ENCODE measurements at places on chromosomes 6 and 20. TPM values are rescaled to one million over a fixed set of nuclear protein-coding genes. Genes with fewer than 3 reads are reported as not detected.

- peak; percentile 49 for DNase-seq
Observed at GRCh38 chr6:42086046-42087035, 36.0 kb downstream of the TAF8 start.

Gene CALHM5
- total RNA-seq, result 14.8 TPM

- no peak for DNase-seq
Observed at GRCh38 chr6:76584121-76584520, 511.7 kb upstream of the IMPG1 start.

- no peak for DNase-seq
Observed at GRCh38 chr6:8982668-8983067, 547.3 kb upstream of the SLC35B3 start.

GRCh38 chr6:140774080-140774505 lies 1358.6 kb upstream of the GJE1 start:
- DNase-seq, result peak; percentile 77

Gene HFE
- 15.9 TPM for total RNA-seq

DNA sequence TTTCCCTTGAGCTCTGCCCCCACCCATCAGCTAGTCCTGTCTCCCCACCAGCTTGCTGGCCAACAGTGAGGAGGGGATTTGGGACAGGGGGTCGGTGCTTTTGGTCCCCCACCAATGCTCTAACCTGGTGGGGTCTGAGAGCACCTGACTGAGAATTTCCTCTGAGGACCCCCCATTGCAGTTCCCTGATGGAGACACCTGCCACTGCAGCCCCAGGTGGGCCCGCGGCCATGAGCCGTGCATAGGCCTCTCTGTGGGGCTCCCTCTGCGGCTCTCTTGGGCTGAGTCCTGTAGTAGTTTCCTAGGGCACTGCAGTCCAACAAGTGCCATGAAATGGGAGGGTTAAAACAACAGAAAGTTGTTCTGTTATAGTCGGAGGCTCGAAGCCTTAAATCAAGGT lies 172.2 kb upstream of the SNX9 start:
- no peak for DNase-seq

DNA sequence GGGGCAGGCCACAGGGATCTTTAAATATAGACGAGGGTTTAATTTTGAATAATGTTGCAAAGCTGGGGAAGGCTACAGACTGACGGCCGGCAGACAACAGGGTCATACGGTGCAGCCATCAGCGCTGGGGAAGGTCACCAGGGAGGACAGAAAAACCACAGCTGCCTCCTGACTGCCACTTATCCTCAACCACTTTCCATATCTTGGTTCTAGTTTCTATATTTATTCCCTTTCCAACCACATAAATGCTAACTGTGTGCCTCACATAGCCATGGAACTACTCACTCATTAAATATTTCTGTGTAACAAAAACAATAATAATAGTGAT lies 85.7 kb upstream of the AGPAT4 start:
- no peak for DNase-seq

Gene MTFR2
- total RNA-seq, result 1.5 TPM

DNA sequence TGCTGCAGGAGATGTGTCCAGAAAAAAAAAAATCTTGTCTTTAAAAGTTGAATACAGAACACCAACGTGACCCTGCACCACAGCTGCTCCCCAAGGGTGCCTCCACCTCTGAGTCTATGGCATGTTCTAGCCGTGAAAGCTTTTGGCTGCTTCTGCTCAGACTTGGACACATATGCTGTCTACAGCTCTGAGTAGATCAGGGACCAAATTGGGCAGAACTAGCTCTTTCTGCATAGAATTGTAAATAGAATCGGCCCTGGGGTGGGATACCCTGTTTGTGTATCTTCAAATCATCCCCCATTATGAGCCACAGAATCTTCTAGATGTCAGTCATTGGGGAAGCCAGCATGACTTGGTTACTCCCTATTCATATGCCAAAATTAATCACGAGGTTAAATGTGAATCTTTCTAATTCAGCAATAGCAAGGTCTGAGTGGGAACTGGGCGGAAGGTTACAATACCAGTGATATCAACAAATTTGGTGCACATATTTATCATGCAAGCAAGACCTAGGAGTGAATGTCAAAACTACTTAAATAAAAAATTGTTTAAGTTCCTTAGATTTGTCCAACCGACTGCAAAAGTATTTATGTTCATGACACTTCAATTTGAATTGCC lies 302.8 kb downstream of the KIF16B start:
- DNase-seq, result no peak

Gene KCNQ5
- total RNA-seq, result 8.5 TPM

Gene PRR18
- total RNA-seq, result 0.29 TPM

DNA sequence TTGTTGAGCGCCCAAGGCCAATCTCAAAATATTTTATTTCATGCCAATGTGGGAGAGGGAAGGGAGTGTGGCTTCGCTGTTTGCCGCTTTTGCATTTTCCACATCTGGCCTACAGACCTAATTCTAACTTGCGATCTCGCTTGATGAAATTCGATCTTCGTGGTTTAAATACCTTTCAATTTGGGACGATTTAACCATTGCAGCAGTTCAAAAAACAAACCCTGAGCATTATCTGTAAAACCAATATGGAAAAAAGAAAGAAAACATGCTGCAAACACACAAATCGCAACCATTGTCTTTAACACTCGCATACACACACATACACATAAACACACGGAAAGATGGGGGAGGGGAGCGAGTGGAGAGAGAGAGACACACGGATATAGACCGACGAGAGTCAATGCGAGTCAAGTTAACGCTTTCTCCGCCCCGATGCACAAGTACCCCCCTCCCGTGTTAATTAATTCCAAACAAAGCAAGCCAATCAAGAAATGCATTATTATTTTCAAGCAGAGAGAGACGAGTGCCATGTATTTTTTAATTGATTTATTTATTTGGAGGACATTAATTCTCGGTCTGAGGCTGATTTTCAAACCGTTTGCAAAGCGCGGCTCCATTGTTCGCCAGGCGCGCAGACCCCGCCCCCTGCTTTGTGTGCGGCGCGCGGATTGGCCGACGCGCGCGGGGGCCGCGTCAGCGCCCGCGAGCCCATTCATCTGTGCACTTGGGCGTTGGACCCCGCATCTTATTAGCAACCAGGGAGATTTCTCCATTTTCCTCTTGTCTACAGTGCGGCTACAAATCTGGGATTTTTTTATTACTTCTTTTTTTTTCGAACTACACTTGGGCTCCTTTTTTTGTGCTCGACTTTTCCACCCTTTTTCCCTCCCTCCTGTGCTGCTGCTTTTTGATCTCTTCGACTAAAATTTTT lies at the start of gene MARCKS:
Gene MARCKS (plus strand): TSS at position 721 of the 931 bp plus-strand sequence. CDS start 401 bp downstream, outside the sequence.
- DNase-seq, result peak; percentile 98

Gene WFDC12
- not detected for total RNA-seq

Gene ANKRD66
- total RNA-seq, result not detected

GRCh38 chr6:75349262-75349984 lies 64.8 kb upstream of the TMEM30A start:
- DNase-seq, result no peak

DNA sequence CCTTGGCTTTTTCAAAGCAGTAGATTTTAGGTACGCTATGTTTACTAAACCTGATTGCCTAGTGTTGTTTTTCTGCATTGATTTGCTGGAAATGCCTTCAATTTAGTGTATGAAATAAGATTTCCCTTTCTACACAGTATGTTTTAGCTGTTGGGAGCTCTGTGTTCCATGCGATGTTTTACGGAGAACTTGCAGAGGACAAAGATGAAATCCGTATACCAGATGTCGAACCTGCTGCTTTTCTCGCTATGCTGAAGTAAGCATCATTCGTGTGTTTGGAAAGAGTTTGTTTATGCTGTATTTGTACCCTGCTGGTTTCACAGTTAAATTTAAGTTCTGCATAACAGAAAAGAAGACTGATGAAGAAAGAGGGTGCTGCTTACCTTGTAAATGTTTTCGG lies 1.9 kb downstream of the BTBD3 start:
- DNase-seq, result no peak

DNA sequence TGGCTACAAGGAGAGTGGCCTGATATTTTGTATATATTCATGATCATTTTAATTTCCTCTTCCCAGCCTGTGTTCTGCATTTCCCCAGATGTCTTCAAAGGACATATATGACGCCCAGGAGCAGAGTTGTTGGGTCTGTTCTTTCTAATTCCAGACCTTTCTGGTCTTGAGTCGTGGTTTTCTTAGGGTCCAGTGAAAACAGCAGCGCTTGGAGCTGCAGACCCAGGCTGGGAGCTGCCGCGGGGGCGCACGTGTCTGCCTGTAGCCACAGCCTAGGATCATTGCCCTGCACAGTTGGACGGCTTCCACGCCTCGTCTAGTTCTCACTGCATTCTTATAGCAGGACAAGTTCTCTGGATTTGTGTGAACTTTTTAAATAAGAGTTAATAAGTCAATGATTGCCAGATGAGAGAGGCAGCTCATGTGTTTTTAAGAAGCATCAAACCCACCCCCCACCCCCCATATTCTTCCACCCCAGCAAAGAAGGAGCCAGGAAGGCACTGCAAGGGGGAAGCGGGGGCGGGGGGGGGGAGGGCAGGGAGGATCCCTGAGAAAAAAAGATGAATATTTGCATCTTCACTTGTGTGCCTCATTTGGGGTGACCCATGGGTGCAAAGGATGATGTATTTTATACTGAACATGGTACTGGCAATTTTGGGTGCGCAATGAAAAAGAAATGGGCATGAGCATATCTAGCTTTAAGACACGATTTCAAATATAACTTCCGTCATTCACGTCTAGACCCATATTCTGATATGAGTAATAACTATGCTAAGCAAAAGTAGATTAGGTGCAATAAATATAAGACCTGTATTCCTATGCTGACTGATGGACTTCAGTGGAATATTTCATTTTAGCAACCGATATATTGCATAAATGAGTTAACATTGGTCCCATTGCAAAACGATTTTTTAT lies 160.0 kb downstream of the TBXT start:
- DNase-seq, result peak; percentile 77

DNA sequence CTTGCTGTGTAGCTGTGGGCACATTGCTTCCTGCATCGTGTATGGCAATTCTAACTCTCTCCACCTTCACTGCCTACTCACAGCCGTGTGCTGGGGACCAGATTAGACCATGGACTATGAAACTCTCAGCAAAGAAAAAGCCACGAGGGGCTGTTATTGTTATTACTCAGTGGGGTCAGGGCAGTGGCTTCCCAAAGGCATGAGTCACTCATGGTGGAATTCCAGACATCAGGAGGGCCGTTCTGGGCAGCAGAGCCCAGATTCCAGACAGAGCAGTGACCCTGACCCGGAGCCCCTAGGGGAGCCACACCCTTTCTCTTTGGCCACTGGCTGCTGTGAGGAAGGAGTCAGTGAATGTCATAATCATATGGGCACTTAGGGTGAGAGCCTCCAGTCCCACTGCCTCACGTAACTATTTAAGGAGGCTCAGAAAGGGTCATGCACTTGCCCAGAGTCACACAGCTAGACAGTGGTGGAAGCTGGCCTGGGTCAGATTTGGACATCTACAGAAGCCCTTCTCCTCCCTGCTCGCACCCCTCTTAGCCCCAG lies 22.2 kb upstream of the CCN5 start:
- DNase-seq, result peak; percentile 93

DNA sequence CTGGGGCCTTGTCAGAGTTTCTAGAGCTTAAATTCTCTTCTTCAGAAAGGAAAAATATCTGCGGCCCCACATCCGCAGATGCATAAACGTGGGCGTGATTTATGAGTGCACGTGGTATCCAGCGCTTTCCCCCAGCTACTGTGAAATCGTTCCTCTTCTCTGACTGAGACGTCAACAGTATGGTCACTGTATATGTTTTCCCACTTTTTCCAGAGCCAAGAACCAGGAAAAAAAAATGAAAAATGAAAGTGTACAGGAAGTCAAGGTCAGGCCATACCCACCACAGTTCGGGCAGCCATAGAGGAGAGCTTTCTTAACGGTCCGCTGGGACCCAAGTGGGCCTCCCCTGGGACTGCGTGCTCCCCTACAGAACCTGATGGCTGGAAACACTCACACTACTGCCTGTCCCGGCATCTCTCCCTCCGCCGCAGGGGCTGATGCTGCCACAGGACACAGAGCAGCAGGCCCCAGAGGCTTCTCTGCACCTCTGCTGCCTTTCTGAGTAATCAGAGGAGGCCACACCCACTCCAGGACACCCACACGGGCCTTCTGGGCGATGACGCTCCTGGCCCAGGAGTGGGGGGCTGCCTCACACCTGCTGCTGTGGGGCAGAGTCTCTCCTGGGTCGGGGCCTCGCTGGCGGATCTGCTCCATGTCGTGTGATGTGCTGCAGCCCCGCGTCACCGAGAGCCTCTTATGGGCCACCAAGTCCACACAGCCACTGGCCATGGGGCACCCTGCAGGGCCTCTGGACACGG lies 16.4 kb upstream of the STX16 start:
- no peak for DNase-seq

DNA sequence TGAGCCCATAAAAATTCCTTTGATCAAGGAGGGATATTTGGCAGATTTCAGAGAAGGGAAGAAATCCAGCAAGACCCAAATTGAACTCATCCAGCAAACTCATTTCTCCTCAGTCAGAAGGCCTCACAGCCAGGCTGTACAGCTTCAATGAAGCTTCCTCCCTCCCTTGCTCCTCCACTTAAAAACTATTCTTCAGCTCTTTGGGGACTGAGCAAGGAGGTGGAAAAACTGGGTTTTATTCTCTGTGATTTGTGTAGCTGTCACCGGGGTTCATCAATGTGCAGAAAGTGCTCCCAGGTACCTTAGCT lies 158.7 kb upstream of the ZNF184 start:
- no peak for DNase-seq

DNA sequence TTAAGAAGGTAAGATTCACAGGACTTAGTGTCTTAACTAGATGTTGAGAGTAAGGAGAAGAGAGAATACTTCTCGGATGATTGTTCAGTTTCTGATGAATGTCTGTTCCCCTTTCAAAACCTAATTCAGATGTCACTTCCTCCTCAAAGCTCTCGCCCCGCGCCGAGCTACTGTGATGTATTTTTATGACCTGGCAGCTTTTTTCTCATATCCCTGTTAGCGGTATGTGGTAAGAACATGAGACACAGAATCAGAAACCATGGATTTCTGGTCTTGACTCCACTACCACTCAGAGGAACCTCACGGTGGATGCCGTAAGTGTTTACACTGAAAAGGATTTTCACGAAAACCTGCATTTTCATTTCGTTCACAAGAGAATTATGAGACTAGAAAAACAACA lies 48.4 kb downstream of the CEP43 start:
- DNase-seq, result no peak

GRCh38 chr6:86782328-86782727 lies 155.0 kb upstream of the HTR1E start:
- DNase-seq, result no peak

- peak; percentile 48 for DNase-seq
Observed at GRCh38 chr20:58701431-58702160, 9.0 kb downstream of the NPEPL1 start.

DNA sequence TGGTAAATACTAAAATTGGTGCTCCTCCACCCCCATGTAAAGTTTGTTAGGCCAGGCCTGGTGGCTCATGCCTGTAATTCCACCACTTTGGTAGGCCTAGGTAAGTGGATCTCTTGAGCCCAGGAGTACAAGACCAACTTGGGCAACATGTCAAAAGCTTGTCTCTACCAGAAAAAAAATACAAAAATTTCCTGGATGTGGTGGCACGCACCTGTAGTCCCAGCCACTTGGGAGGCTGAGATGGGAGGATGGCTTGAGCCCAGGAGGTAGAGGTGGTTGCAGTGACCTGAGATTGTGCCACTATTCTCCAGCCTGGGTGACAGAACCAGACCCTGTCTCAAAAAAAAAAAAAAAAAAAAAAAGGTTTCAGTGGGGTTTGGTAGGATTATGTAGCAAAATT lies 41.7 kb downstream of the ITCH start:
- no peak for DNase-seq

Gene BCLAF1
- total RNA-seq, result 124 TPM

Data from osteoblast (primary cell).